ENCODE measurements at places on chromosomes 16 and 17.
A peak's percentile ranks its signal among the peaks of the same experiment; 100 is the strongest.

DNA sequence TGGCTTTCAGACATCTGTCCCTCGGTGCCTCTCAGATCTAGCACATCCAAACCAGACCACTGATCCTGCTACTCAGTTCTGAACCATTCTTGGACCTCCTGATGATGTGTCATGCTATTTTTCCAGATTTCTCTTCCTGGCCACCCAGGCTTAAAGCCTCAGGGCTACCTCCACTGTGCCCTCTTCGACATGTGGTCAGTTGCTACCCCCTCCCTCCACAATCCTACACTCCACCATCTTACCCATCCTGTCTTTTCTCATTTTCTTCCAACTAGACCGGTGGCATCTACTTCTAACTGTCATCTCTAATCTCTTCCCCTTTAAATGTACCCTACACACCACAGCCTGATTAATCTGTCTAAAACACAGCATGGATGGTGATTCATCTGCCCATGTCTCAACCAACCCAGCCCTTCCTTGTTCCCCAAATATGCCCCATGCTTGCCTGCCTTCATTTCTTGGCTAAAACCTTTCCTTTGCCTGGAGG is 478.6 kb downstream of the SLC39A11 start:
- no peak for DNase-seq

DNA sequence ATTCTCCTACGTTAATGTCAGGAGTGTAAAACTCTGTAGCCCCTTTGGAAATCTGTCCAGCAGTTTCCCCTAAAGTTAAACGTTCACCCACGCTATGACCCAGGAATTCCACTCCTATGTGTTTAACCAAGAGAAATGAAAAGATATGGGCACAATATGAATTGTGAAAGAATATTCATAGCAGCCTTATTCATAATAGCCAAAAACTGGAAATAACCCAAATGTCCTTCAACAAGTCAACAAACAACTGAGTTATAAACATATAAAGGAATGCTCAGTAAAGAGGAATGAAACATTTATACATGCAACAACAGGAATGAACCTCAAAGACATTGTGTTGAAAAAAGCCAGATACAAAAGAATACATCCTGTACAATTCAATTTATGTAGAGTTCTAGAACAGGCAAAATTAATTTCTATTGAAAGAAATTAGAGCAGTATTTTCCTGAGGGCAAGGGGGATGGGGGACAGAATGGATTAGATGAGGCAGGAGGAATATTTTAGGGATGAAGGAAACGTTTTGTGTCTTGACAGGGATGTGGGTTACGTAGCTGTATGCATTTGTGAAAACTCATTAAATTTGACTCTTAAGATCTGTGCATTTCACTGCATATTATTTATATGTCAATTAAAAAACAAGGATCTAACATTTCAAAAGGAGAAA is 286.7 kb upstream of the CDH5 start:
- DNase-seq, result no peak

DNA sequence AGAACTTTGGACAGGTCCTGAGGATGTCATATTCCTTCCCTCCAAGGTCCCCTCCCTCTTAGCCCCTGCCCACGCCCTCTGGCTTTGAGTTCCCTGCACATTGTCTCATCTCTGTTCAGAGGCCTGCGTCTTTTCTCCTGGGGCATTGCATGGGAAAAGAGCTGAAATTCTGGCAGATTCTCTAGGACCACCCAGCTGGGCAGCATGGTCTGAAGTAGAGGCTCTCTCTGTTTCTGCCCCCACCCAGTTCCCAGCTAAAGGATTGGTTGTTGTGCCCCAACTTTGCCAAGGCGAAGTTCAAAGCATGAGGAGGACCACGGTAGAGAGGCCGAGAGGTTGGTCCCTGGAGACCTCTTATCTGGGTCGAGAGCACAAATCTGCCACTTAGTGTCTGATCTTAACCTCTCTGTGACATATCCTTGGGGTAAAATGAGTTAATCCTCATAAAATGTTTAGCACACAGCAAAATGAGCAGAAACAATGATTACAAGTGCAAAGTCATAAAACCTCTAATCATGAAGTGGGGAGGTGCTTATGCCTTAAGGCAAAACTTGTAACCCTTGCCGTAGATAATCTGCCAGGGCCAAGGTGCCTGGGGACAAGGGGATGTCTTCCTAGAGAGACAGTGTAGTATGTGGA is 2.4 kb downstream of the ABAT start:
- DNase-seq, result no peak

- no peak for DNase-seq
These were observed 19.7 kb downstream of the ZFHX3 start for GRCh38 chr16:73028263-73028662.

- DNase-seq, result no peak
These were observed 8.3 kb downstream of the GINS2 start for GRCh38 chr16:85680352-85680944.

DNA sequence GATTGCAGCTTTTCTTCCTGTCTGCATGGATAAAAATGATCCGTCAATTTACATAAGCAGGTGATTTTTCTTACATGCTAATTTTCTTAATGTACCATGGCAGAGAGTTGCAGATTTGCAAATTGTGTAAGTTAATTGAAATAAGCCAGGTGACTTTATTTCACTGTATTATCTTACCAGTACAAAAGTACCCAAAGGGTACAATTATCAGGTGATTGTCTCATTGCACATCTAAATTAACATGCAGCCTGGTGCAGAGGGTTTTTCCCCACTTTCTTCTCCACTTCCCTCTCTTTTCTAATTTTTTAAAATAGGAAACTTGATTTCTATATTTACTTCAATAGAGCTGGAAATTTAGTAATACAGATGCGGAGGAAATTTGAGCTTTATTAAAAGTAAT is 11.2 kb downstream of the NLK start:
- no peak for DNase-seq

DNA sequence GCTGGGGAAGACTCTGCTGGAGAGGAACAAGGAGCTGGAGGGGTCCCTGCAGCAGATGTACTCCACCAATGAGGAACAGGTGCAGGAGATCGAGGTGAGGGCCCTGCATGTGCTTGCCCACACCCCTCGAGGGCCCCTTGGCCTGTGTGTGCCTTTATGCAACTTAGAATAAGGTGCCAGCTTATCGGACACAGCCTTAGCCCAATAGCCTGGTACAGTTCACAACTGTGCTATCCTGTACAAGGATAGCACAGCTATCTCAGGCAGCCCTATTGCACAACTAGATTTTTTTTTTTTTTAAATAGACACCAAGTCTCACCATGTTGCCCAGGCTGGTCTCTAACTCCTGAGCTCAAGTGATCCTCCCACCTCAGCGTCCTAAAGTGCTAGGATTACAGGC is 12.1 kb downstream of the CDR2L start:
- DNase-seq, result no peak

- no peak for DNase-seq
These were observed 27.1 kb upstream of the SPACA3 start for GRCh38 chr17:32964541-32964940.

- peak; percentile 10 for DNase-seq
These were observed 17.5 kb downstream of the COG7 start for GRCh38 chr16:23435500-23435899.

- DNase-seq, result no peak
These were observed 211.8 kb downstream of the SNX29 start for GRCh38 chr16:12188061-12188934.

- no peak for DNase-seq
These were observed 529.1 kb downstream of the NPIPA7 start for GRCh38 chr16:16908077-16908476.

DNA sequence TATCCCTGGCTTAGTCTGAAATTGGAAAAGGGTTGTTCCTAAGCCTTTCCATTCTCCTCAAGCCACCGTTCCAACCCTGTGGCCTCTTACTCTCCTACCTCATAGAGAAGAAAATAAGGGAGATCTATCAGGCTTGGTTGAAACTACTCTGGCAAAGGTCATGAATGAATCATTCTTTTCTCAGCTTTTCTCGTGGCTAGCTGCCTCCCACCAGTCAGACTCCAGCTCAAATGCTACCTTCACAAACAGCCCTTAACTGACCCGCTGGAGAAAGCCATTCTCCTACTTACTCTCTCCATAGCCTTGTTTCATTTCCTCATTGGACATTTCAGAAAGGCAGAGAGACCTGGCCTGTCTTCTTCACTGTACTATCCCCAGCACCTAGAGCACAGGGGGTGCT is 8.9 kb downstream of the MYH10 start:
- DNase-seq, result no peak

DNA sequence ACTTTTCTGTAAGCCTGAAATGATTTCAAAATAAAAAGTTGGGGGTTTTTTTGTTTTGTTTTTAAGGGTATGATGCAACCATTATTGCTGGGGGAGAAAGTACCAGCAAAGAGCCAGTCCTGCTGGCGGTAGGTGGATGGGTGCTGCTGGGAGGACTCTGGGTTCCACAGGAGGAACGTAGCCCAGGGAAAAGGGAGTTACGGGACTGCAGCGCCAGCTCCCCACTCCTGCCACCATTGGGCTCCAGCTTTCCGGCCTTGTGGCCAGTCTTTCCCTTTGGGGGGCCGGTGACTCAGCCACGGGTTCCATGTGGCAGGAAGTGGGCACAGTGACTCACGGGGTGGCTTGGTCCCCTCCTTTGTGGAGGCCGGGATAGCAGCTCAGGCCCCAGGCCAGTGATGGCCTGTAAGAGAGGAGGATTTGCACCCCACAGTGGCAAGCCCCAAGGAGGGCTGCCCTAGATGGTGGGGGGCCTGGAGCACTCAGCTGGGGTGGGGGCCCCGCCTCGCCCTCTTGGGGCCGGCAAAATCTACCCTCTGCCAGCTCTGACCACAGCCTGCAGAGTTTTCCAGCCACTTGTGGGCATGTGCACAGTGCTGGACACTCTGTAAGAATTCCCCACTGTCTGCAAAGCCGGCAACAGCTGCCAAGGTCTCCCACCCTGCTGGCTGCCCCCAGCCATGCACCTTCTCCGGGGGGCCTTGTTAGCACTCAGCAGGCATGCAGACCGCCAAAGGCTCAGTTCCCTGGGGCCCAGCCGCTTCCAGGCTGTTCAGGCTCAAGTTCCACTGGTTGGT is 30.4 kb downstream of the SOCS3 start:
- DNase-seq, result no peak

DNA sequence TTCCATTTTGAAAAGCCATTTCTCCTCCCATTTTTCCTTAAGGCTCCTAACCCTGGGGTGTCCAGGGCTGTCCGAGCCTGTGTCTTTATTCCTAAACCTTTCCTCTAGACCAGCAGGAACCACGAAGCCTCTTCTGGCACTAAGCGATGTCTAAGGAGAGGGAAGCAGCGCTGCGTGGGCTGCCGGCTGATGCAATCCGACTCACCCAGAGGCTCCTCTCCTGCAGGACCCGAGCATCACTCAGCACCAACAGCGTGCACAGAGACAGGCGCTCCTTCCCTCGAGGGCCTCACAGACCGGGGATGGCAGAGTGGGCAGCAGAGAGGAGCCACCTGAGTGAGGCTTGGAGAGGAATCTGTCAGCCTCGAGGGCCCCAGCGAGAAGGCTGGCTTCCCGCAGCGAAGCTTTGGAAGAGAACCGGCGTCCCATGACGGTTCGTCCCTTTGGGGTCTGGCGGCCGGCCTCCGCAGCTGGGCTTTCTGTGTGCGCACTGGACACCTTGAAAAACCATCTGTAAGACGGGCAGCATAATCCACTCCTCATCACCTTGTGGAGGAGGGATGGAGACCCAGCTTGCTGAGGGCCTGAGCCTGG is 174.3 kb downstream of the FOXL1 start:
- DNase-seq, result no peak

DNA sequence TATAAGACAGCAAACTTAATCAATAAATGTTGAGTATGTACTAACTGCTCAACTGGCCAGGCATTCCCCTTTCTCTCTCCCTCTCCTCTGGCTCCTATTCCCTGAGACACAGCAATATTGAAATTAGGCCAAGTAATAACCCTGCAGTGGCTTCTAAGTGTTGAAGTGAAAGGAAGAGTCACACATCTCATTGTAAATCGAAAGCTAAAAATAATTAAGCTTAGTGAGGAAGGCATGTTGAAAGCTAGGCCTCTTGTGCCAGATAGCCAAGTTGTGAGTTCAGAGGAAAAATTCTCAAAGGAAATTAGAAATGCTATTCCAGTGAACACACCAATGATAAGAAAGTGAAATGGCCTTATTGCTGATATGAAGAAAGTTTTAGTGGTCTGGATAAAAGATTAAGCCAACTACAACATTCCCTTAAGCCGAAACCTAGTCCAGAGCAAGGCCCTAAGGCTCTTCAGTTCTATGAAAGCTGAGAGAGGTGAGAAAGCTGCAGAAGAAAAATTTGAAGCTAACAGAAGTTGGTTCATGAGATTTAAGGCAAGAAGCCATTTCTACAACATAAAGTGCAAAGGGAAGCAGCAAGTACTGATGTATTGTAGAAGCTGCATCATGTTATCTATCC is 35.4 kb upstream of the ABCC11 start:
- DNase-seq, result no peak

GRCh38 chr16:6493555-6493954 is 839.1 kb upstream of the RBFOX1 start:
- no peak for DNase-seq

- DNase-seq, result no peak
These were observed 87.1 kb upstream of the HS3ST2 start for GRCh38 chr16:22726868-22727267.

GRCh38 chr17:16516594-16517051 is 24.6 kb upstream of the LRRC75A start:
- no peak for DNase-seq

- DNase-seq, result peak; percentile 83
These were observed 19.3 kb upstream of the NXPH3 start for GRCh38 chr17:49556223-49556943.

DNA sequence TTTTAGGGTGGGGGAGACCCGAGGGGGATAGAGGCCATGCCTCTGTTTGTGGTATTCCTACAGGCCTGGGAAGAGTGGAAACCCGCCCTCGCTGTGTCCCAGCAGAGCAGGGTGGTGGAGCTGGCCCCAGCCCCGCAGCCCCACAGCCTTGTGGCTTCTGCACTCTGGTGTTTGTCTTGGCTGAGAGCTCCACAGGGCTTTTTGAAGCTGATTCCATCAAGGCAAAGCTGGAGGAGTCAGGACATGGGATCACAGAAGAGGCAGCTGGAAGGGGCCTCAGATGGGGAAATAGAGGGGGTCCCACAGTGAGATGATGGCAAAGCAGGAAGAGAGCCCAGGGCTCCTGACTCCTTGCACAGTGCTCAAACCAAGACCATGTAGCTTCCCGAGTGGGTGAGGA is 5.0 kb upstream of the WFIKKN2 start:
- no peak for DNase-seq

DNA sequence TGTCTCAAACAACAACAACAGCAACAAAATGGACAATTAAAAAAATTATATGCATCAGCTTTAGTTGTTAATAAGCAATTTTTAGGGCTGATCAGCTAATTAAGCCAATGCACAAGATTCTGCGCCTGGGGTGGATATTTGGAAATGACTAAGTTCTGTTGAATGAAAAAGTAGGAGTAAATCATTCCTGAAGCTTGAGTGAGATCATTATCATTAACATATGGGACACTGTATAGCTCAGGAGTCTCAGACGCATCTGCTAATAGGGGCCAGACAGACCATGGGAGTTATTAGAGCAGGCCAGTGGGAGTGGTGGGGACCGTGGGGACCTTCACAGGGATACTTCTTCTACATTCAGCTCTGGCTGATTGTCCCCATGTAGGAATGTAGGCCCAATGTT is 22.8 kb downstream of the IRX5 start:
- DNase-seq, result no peak

GRCh38 chr17:41710472-41711090 is 1.6 kb upstream of the GAST start:
- DNase-seq, result peak; percentile 90

- no peak for DNase-seq
These were observed 772 bp upstream of the SHISA6 start for GRCh38 chr17:11240041-11240840.
